ENCODE measurements at places on chromosomes 7 and 10.

DNA sequence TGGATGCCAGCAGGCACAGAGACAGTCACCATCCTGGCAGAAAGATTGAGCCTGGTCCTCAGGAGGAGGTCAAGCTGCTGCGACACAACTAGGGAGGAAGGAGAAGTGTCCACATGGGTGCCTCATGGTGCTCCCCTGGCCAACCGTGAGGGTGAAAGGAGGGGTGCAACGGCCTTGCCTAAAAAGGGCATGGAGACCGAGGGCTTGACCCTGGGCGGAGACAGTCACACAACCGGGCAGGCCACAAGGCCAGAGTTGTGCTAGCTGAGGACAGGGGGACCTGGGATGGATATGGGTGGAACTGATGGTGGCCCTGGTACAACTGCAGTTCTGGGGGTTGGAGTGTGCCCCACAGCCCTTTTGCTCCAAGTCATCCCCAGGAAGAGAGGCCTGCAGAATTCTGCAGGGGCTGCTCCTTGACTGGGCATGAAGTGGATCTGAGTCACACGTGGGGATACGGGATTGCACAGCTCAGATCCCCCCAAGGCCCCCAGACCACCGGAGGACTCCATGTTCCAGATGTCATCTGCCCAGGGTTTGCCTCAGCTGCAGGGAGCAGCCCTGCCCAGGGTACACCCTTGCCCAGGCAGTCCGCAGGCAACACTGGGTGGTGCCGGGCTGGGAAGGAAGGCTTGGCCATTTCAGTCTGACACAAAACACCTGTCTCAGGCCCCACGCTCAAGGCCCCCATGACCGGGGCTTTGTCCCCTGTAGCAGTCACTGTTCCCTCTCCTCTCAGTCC is 602.3 kb upstream of the MGMT start:
- no peak for DNase-seq

- DNase-seq: no peak
These were observed 72.1 kb upstream of the LYZL2 start for GRCh38 chr10:30701451-30702173.

DNA sequence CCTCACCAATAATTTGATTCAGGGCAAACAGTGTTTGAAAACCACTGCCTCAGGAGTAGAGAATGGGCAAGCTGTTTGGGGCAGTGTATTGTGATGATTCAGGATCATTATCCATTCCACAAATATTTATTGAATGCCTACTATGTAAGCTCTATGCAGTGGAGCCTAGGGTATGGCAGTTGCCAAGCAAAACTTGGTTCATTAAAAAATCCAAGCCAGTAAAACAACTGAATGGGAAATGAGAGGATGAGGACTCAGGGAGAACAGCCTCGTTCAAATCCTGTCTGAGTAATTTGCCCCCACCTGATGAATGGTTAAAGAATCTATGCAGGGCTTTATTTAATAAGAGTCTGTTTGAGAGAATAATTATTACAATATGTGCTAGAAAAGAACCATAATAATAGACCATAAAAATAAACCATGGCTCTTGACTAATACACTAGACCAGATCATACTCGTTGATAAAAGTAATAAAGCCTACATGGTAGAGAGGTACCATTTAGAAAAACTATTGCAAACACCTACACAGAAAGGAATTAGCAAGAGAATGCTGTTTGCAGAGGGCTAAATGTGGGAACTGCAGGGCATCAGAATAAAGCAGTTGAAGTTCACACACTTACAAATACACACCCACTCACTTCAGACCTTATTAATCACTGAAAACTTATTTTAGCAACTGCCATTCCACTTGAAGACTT is 71.7 kb downstream of the CREB5 start:
- no peak for DNase-seq

DNA sequence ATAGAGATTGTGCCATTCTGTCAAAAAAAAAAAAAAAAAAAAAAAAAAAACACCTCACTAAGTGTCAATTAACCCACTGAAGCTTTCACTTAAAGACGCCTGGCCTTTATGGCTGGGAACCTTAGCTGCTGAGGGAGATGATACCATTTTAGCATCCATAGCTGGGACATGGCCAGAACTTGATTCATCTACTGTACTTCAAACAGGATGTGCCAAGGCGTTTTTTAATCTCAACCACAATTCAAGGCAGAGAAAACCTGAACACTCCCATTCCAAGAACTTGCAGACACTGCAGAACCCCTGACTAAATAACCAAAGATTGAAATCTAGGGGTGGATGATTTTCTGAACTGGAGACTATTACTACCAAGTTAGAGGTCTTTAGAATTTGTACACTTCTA is 996.6 kb downstream of the SORCS1 start:
- no peak for DNase-seq

- DNase-seq: no peak
These were observed 12.9 kb upstream of the LSMEM1 start for GRCh38 chr7:112467867-112468266.

DNA sequence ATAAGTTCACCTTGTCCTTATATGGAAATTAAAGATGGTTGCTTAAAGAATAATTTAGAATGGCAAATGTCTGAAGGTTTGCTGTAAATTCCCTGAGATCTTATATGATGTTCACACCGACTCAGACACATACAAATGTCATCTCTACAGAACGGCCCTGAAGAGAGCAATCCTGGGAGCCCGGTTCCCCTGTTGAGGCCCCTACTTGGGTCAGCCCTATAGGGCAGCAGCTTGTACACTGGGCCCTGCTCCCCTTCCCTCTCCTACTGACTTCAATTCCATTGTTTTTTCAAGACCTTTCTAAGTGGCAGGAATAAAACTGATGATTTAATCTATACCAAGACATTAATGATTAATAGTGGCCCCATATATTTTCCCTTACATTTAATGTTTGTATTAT is 813.3 kb upstream of the C7orf33 start:
- no peak for DNase-seq

- no peak for DNase-seq
These were observed 118.5 kb downstream of the FOXP2 start for GRCh38 chr7:114533131-114533530.

DNA sequence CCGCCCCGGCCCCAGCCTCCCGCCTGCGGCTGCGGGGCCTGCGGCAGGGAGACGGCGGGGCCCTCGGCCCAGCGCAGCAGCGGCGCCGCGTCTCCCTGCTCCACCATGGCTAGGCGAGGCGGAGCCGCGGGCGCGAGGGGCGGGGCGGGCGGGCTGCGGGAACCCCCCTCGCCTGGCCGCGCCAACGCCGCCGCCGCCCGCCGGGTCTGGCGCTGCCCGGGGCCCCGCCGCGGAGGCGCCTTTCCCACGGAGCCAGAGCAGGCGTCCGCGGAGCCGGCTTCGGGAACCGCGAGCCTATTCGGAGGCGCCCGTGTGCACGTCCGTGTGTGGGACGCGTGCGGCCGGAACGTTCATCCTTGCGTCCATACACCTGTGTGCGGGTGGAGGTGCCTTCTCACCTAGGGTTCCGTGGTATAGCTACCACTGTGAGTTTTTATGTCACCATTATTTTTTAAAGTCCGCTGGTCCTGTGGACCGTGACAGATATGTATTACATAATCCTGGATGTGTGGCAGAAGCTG is at the start of gene DENND11:
Gene DENND11, minus strand, starts transcription at position 120 of the 521 bp plus-strand sequence. Its CDS starts 13 bp downstream, at position 107.
- no peak for DNase-seq

DNA sequence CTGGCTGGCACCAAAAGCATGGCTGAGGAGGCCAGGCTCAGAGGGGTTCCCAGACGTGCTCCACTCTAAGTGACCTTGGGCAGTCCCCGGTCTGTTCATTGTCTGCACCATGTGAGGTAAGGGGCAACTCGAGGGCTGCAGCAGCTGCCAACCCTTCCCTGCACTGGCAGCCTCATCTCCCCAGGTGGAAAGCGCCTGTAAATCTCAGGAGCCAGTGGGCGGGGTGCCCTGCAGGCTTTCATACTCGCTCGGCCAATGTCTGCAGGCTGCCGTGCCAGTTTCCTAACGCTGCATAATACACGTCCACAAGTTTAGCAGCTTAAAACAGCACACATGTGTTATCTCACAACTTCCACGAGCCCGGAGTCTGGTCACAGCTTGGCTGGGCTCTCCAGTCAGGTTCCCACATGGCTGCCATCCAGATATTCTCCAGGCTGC is 12.6 kb upstream of the GDF10 start:
- DNase-seq: no peak

- DNase-seq: no peak
These were observed 56.6 kb downstream of the CHRM2 start for GRCh38 chr7:136925044-136925443.

DNA sequence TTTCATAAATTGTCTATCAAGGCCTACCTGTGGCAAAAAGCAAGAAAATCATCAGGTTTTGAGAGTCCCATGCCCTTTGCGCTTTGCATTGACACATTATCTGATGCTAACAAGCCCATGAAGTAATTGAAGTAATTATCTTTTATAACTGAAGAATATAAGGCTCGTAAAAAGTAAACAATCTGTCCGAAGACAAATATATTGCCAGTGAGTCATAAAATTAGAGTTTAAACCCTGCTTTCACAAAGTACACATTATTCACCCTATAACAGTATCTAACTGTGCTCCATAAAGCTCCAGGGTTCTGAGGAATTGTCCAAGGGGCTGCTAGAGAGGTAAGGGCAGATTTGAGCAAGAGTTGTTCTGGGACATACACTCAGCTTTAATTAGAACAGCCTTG is 102.3 kb upstream of the PPP1R3A start:
- no peak for DNase-seq

GRCh38 chr10:110141871-110142635 is 65.4 kb upstream of the MXI1 start:
- no peak for DNase-seq

DNA sequence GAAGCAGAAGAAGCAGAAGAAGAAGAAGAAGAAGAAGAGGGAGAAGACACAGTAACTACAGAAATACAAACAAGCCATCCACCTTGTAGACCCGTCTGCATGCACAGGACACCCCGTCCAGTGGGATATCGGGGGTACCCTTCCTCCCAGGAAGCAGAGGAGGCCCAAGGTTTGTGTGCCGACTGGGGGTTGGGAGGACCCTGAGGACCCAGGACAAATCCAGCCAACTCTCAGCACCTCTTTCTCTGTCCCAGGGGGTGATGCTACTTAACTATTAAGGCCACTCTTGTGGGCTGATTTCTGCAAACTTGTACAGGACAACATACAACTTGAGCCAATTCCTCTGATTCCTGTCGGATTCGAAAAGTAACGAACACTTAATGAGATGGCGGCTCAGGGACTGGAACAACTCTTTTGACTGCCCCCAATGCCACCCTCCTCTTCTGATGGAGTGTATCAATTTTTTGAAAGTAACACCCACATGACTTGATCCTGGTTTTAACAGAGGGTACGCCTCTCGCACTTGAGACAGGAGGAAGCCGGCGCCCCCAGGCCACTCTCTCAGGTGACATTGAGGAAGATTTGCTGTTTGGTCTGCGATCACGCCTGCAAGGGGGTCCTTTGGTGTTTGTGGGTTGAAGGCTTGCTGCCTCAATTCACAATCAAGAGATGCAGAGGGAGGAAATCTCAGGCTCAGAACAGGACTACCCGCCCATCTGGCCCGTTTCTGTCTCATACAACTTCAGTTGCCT is 192.6 kb downstream of the TNS3 start:
- DNase-seq: no peak

DNA sequence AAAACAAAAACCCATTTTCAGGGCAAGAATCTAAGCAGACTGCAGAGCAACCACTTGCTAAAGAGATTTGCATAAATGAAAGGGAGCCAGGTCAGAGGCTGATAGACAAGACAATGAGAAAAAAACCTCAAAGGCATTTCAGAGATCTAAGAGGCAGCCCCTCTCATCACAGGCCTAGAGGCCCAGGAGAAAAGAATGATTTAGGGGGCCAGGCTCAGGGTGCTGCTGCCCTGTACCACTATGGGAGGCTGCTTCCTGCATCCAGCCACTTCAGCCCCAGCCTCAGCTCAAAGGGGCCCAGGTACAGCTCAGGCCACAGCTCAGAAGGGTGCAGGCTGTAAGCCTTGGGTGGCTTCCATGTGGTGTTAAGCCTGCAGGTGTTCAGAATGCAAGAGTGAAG is 3.7 kb upstream of the DNAJC12 start:
- no peak for DNase-seq

DNA sequence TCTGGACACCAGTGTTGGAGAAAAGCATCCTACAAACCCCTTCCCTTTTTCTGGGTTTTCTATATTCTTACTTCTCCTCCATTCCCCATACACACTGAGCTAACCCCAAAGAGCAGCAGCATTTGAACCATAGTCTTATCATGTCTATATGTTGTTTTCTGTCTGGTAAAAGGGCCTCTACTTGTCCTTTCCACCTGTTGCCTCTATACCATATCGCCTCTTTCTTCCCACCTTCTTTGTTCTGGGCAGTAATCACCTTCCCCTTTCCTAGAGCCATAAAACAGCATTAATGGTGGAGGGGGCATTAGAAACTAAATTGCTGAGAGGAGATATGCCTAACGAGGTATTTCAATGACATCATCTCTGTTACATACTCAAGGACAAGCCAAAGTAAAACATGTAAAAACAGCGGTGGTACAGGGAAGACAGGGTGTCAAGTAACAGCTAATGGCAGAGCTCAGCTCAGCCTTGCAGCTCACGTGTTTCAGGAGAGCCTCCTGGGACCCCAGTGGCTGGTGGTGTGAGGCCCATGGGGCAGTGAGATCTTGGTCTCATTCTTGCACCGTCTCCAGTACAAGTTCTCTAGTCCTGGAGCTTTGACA is 20.6 kb downstream of the NPY start:
- DNase-seq: no peak

DNA sequence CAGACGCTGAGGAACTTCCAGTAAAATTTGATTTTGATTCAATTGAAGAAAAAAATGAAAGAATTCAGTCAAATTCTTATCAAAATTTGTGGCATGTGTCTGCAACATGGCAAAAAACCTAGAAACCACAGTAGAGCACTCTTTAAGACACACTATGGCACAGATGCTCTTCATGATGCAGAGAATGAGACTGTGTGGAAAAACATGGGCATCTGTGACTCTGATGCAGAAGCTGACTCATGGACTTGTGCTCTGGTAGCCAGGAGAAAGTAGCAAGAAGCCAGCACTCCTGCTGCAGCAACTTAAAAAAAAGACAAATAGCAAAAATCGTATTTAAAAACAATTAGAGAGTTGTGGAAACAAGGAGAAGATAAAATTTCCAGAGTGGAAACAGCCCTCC is 8.9 kb upstream of the KCNK18 start:
- DNase-seq: no peak

- DNase-seq: no peak
These were observed 588.1 kb upstream of the SEMA3D start for GRCh38 chr7:85774986-85775385.

DNA sequence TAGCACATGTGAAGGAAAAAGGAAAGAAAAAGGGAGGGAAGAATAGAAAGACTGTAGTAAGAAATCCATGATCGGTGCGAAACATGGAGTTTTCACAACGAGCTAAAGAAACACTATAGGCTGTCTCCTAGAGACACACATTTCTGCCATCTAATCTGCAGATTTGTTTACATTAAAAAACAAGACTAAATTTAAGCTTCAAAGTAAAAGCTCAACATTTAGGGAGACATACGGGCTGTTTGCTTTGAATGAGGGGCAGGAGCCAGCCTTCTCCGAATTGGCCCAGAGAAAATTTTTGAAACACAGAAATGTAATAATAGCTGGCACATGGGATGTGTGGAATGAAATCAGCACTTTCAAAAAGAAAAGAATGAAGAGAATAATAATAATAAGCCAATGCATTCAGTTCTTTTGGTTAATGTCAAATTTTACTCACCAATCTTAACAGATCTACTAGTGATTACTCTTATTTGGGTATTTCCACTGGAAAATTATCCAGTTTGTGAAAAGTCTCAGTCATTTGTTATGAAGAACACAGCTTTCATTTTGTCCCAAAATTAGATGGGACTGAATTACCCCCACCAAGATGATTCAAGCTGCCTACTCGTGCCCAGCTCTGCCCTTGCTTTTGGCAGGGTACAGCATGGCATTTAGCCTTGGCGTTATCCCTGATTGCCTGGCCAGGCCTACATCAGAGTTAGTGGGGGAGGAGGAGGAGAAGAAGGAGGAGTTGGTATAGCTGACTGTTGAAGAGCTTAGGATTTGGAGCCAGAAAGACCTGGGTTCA is 47.1 kb downstream of the MTURN start:
- DNase-seq: no peak

Measured in cortex of kidney (tissue), 1 donor.